Right ventricle myocardium superior (tissue), 1 donor: ENCODE measurements at places on chromosomes 3 and 15. TPM values are rescaled to one million over a fixed set of nuclear protein-coding genes. Genes with fewer than 3 reads are reported as not detected.

GRCh38 chr15:74208901-74209559 is 6.4 kb upstream of the STRA6 start:
- DNase-seq: no peak

- no peak for DNase-seq
These were observed 18.9 kb downstream of the CDCP1 start for GRCh38 chr3:45127130-45127822.

The RBPMS2 gene
- 215 TPM for total RNA-seq

The FGD5 gene
- 15.2 TPM for total RNA-seq

DNA sequence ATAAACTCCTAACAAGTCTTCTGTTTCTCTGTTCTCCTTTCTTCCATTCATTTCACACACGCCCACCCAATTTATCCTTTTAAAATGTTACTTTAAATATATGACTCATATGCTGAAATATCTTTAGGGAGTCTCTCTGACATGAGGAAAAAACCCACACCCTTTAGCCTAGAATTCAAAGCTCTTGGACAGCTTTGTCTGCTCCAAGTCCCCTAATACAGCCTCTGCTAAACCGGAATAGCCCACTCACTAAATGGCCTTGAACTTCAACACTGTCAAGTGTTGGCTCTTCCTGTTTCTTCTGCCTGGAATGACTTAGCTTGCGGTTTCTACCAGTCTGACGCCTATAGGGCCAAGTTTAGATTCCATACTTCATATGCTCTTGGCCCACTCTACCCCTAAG is 3.3 kb upstream of the CD96 start:
- no peak for DNase-seq

The SKOR1 gene
- total RNA-seq: 0.11 TPM

GRCh38 chr15:60389261-60390077 is 8.3 kb downstream of the ANXA2 start:
- DNase-seq: no peak

The GLT8D1 gene
- 29.7 TPM for total RNA-seq

DNA sequence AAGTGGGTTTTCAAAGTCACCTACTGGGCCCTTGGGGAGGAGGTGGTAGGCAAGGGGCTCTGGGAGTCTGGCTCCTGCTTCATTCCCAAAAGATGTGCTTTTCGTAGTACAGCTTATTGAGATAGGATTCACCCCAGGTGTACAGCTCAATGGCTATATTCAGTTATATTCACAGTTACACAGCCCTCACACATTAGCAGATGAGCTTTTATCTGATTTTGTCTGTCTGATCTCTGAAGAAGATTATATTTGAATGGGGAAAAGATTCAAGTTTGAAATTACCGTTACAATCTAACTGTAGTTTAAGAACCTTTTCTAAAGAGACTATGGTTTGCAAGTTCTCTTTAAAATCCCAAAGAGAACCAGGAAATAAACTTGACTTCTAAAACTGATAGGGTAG is 27.3 kb downstream of the PXYLP1 start:
- no peak for DNase-seq

The WDR48 gene
- 33.1 TPM for total RNA-seq

The TM4SF18 gene
- total RNA-seq: 13.2 TPM

DNA sequence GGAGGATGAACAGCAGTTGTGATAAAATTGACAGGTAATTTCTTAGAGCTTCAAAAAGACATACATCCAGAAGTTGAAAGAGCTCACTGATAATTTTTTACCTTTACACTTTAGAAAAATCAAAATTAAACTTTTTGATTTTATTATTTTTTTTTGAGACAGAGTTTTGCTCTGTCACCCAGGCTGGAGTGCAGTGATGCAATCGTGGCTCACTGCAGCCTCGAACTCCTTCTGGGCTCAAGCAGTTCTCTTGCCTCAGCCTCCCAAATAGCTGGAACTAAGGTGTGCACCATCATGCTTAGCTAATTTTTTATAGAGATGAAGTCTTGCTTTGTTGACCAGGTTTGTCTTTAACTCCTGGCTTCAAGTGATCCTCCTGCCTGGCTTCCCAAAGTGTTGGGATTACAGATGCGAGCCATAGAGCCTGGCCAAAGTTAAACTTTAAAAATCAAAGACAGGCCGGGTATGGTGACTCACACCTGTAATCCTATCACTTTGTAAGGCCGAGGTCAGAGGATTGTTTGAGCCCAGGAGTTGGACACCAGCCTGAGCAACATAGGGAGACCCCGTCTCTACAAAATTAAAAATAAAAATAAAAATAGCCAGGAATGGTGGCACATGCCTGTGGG is 21.7 kb downstream of the PLA2G4F start:
- DNase-seq: no peak

- DNase-seq: peak; percentile 86
These were observed 33.8 kb downstream of the MRAS start for GRCh38 chr3:138381950-138382715.

The NGLY1 gene
- 29.6 TPM for total RNA-seq

The TTLL13 gene
- not detected for total RNA-seq

GRCh38 chr15:77483425-77484140 is 62.9 kb downstream of the HMG20A start:
- DNase-seq: no peak

DNA sequence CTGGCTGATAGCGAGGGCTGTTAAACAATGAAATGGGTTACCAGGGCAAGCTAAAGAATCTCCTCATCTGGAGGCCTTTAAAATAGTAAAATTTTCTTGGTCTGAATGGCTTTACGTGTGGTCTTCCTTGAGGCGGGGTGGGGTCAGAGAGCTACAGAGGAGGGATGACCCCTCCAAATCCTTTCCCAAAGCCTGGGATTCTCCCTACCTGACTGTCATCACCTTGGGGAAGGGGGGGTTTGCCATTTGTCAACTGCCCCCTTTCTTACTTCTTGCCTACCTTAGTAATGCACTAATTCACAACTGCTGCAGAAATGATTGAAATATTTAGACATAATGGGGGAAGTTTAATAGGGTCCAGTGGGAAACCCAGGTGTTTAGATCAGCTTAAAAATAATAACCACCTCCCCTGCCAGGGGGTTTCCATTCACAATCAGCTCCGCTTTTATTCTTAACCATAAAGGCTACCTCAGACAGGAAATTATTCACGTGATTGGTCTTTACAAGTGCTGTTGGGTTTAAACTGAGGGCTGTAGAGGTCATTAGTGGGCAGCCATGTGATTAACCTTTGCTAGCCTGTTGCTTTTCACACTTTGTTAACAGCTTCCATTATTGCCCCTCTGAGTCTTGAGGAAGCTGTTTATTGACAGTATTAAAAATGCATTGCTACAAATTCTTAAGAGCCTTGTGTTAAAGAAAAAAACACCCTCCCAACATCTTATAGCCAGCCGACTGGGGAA is 276.5 kb upstream of the ATP11B start:
- no peak for DNase-seq

DNA sequence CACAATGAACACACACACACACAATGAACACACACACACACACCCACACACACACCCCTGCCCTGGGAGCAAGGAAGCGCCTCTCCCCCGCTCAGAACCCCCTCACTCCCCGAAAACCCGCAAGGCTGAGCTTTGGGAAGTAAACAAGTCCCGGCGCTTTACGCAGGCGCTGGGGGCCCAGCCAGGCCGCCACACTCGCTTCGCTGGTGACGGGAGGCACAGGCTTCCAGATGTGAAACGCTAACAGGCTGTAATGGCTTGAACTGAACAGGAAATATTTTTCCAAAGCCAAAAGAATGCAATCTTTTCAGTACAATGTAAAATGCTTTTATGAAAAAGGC is 122.7 kb upstream of the IGF1R start:
- no peak for DNase-seq

DNA sequence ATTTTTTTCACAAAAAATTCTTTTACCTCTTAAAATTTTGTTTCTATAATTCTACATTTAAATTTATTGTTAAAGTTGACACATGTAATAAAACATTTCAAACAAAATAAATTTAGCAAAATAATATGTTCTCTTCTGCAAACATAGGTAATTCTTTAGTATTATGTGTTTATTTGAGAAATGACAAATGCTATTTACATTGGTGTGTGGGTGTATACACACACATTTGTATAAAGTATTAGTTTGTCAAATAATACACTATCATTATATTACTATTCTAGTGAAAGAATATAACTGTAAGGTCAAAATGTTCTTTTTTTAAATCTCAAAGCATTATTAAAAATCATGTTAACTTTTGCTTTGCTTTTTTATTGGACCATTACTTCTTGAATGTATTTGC is 1370.6 kb downstream of the SI start:
- no peak for DNase-seq

GRCh38 chr3:7275396-7275795 is 414.5 kb downstream of the GRM7 start:
- no peak for DNase-seq

GRCh38 chr15:25800761-25801515 is 62.2 kb downstream of the ATP10A start:
- no peak for DNase-seq

GRCh38 chr3:98734306-98734705 is 28.8 kb upstream of the ST3GAL6 start:
- DNase-seq: no peak

- no peak for DNase-seq
These were observed 9.1 kb upstream of the TOP2B start for GRCh38 chr3:25673738-25674298.

GRCh38 chr3:188002626-188003138 is 151.3 kb upstream of the LPP start:
- no peak for DNase-seq

DNA sequence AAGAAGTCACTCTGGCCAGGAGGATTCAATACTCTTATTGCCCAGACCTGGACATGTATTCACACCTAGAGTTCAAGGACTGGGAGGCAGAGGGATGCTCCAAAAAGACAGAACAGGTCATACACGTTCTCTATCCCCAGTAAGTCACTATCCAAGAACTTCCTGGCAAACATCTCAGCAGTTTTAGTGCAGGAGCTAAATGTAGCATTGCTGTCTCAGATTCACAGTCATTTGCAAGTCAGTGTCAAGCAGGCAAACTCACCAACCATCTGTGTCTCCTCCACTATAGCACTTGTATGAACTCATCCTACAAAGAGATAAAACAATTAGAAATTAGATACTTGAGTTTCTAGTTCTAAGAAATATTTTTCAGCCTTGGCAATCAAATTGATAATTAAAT is 38.4 kb downstream of the ABHD17C start:
- no peak for DNase-seq

DNA sequence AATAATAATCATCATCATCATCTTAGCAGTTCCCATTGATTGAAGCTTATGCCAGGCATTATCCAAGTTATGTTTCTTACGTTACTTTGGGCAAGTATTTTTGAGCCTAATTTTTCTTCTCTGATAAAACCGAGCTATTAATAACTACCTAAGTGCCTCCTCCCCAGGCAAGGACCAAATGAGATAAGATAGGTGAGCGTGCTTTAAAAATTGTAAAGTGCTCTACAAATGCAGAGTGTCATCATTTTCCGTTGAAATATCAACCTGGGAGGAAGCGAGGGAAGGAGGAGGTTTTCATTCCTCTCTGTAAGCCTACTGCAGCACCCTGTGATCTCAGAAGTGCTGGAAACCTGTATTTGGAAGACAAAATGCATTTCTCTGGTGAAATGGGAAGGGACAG is 96.7 kb upstream of the MITF start:
- DNase-seq: no peak

GRCh38 chr15:38627689-38628277 is 63.2 kb upstream of the RASGRP1 start:
- DNase-seq: no peak

DNA sequence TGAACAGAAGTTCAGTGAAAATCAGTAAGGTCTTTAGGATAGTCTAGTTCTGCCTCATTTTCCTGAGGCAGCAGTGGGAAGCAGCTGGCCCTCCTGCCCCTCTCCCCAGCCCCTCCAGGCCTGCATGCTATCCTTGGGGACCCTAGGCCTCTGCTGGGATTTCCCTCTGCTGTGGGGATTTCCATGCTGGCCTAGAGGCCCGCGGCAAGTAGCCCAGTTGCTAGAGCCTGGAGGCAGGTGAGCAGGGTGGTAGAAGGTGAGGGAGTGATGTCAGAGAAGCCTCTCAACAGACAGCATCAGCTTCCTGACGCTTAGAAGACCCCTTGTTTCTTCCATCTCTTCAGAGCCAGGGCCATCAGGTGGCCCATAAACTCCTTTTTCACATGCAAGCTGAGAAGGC is 305.8 kb upstream of the THBS1 start:
- no peak for DNase-seq

The AMOTL2 gene
- total RNA-seq: 63.0 TPM

DNA sequence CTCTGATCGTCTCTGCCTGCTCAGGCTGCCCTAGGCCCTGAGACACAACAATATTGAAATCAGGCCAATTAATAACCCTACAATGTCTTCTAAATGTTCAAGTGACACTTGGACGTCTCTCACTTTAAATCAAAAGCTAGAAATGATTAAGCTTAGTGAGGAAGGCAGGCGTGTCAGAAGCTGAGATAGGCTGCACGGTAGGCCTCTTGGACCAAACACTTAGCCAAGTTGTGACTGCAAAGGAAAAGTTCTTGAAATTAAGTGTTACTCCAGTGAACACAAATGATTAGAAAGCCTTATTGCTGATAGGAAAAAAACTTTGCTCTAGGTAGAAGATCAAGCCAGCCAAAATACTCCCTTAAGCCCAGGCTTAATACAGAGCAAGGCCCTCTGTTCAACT is 2.2 kb downstream of the HPS3 start:
- DNase-seq: no peak

The TMC3 gene
- not detected for total RNA-seq

The OTOL1 gene
- total RNA-seq: not detected

- DNase-seq: no peak
These were observed at the start of gene FETUB for GRCh38 chr3:186639778-186640472. FETUB (plus strand) TSS chr3:186640399; CDS start chr3:186640461, 62 bp downstream.

The ANKRD34C gene
- total RNA-seq: not detected

The FETUB gene
- total RNA-seq: not detected

DNA sequence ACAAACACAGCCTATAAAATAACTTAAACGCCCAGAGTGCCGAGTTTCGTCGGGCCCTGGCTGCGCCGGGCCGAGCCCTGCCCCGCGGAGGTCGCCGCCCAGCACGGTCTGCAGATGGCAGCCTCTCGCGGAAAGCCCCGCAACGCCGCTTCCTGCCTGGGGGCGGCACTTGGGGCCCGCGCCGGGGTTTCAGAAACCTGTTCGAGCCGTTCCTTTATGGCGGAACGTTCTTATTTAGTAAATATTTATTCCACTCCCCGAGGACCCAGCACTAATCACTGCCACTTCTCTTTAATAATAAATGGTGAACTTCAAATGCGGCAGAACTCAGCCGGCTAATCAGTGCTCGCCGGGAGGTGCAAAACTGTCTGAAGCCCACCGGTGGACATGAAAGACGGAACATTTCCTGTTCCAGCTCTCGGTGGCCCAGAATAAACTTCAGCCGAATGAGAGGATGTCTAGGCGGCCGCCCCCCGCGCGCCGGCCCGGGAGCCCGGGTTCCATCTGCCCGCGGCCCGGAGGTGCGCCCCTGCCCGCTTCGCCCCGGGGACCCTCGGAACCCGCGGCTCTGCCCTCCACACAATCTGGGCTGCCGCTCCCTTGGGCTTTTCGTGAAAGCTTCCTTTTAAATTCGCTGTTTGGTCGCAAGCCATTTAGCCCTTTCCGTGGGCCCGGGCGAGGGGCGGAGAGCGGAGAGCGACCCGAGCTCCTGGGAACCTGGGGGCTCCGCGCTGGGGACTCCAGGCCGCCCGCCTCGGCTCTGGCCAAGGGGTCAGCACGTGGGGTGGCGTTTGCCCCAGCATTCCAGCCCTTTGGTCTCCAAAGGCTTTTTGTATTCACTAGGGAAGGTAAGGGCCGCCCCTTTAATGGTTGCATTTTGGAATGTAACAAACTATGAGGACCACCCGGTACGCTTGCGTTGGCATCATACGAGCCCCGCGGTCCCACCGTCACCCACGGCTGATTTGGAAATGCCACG is 110.8 kb upstream of the ATP11B start:
- peak; percentile 50 for DNase-seq
